ENCODE measurements at places on chromosomes 2 and 18.

DNA sequence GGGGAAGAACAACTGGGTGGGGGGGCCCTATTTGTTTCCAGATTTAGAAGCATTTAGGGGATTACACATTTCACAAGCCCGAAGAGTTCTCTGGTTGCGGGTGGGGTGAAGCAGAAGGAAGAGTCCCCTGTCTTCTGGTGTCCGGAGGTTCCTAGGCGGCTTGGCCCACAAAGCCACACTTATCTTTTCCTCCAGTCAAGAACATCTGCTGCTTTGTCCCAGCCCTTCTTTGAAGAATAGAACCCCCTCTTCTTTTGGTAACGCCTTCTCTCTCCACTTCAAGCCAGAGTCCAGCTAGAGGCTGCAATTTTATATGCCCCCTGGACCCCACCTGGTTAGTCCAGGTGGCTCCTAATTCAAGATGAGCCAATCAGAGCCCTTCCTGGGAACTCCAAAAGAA lies 15.8 kb downstream of the BOLA3 start:
- no peak for DNase-seq

DNA sequence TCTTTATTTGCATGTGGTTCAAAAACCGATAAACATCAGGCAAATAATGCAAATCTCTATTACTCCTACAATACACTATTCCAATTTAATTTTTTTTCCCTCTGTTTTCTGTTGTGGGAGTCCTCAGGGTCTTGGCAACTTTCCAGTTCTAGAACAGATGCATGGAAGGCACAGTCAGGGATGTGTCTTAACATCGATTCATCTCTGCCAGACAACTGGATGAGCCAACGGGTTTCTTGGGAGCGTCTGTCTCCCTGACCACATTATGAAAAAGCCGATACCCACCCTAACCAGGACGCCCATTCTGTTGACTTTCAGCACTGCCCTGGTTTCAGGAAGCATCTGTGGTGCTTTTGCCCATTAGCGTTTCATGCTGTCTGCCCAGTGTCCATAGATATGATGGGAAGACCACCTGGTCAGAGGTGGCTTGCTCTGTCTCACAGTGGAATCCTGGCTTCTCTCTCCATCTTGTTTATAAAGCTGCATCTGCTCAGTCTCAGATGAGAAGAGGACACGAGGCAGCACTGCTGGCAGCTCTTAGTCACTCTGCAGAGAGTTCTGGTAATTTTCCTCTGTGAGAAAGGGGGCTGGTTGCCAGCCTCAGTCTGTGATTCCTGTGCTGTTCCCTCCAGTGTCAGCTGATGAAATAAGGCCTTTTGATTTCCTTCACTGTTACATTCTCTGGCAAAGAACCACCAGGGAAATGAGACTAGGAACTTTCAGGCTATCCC lies 57.9 kb upstream of the KCNE4 start:
- no peak for DNase-seq

DNA sequence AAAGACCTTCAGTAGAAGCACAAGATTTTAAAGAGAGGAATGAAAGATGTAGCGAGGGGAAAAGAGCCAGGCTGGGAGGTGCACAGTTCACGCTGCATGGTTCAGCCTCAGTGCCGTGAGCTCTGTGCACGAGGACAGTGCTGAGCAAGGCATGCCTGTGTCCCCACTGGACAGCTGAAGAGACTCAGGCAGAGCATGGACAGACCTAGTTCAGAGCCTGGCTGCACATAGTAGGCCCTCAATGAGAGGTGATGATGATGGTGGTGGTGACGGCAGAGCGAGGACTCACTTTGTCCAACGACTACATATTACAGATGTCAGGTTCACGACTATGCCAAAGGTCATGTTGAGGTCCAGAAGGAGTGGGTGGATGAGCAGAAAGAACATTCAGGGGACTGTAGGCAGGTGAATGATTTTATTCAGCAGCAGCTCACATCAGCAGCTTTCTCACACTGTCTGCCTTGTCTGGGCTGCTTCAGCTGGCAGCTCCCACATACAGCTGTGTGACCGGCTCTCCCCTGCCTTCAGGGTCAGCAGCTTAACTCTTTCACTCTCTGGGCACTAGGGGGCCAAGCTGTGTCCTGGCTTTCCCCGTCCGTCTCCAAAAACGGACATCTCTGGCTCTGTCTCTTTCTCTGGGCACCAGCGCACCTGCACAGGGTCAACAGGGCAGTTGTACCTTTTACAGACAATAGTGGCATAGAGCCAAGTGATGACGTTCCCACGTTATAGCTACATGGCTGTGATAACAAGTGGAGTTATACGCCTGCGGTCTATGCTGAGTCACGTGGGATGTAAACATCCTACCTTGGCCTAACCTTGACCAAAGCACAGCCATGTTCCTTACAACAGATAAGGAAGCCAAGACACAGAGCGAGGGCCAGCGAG lies 128.8 kb upstream of the MSH6 start:
- no peak for DNase-seq

GRCh38 chr18:11115276-11115675 lies 34.1 kb downstream of the PIEZO2 start:
- no peak for DNase-seq

GRCh38 chr2:240783819-240784621 lies 36.0 kb downstream of the KIF1A start:
- DNase-seq: no peak

- no peak for DNase-seq
Measured at GRCh38 chr2:226489775-226490541, 309.7 kb downstream of the IRS1 start.

DNA sequence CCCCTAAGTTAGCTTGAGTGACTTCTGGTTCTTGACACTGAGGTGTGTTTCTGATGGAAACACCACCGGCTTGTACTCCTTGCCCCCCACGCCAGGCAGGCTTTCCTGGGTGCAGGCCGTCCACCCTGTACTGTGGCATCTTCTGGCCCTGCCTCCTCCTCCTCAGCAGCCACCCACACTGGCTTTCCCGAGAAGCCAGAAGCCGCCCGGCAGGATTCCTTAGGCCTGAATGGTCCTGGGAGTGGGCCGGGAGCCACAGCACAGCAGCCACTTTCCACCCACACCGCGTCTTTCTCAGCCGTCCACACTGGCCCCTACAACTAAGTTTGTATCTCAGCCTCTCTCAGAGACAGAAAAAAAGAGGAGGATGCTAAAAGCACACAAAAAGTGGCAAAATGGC lies 2.1 kb upstream of the HSBP1L1 start:
- no peak for DNase-seq
